ENCODE measurements at places on chromosomes 4 and X.

GRCh38 chrX:118824173-118824730, 628 bp downstream of the ZCCHC12 start:
- no peak for DNase-seq

DNA sequence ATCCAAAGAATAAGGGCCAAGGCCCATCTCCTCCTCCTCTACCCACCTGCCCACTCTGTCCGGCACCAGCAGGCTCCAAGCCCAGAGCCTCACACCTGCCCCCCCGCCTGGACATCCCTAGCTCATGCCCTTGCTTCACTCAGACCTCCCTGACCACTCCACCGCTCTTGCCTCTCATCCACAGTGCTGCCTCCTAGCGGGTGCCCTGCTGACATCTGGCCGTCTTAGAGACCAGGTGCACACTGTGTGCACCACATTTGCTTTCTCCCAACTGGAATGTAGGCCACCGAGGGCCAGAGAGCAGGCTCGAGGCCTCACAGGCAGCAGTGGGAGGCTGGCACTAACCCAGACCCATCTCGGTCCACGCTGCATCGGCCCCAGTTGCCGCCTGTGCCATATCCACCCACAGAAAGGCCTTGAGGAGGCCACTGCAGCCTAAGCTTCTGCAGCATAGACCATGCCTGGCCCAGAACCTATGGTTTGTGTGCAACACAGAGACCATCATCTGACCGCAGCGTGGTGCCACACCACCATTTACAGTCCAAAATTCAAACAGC, 13.5 kb downstream of the LETM1 start:
- no peak for DNase-seq

DNA sequence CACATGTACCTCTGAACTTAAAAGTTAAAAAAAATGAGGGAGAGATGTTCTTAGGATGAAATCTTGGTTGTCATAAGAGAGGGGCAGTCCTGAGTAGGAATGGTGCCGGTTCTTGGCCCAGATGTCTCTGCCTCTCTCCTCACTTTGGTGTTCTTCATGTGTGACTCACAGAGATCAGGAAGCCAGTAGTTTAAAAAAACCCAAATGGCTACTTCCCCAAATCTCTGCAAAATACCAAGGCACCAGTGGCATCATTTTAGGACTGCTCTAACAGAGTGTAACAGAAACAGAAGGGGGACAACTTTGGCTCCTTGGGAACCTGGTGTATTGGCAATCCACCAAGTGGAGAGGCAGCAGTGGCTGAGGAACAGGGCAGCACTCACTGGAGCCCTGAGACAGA, 116.8 kb downstream of the SCD5 start:
- DNase-seq = peak; percentile 8

DNA sequence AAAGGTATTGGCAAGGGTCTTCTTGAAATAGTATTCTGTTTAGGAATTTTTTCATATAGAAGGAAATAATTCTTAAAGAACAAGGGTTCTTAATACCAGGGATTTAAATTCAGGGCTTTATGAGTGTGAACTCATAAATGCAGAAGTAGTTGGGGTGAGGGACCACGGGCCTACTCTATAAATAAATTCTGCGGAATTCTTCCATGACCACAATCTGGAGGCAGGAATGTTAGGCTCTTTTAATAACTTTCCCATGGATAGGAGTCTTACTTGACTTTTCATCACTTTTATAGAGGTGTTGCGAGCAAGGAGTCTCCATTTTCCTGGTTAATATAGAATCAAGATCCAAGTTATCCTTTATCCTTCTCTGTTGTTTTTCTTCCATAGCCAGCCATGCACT, 76.7 kb upstream of the SLC4A4 start:
- no peak for DNase-seq

DNA sequence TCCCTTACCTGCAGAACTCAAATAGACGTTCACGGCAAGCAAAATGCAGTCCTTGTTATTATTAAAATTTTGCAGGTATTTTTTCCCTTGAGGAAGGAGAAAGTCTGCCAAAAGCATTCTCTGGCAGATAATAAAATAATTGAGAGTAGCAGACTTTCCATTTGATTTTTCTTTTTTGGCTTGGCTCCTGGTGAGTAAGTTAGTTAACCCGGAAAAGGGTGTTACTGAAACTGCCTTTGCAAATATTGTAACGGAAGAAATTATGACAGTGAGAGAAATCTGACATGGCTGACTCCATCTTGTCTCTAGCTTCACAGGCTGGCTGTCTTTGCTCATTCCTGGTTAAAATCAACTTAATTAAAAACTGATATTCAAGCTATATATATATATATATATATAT, 100.5 kb downstream of the GPR143 start:
- DNase-seq = no peak

DNA sequence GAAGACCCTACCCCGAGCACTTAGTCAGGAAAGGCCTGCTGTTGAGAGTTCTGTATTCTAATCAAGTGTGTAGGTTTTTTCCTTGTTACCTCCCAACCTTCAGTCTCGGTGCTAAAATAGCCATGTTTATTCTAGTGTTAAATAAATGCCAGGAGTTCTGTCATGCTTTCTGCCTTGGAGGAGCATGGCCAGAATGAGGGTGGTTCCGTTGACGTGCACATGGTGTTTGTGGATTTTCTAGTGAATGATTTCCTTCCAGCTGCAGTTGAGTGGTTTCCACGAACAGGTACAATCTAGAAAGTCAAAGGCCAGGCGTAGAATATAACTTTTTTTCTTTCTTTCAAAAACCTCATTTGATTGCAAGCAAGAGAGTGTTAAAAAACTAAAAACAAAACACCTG, 21.0 kb downstream of the TRMT44 start:
- no peak for DNase-seq

Measured in hematopoietic multipotent progenitor cell (in vitro differentiated cells).